ENCODE measurements at places on chromosomes 16 and 17.
A peak's percentile ranks its signal among the peaks of the same experiment; 100 is the strongest.

DNA sequence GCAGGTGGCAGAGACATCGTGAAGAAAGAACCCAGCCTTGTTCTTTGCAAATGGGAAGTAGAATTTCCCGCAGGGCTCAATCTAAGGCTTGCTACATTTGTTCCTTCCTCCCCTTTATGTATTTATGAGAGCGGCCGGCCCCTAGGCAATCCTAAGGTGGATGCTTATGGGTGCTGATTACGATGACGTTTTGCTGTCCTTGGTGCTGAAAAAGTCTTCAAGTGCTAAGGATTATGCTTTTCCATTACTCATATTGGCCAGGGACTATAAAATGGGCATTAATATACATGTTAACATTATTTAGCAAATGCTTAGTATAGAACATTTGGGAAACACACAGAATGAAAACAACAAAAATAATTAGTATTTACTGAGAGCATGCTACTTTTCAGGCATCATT, 313.3 kb upstream of the XYLT1 start:
- DNase-seq, result peak; percentile 70

DNA sequence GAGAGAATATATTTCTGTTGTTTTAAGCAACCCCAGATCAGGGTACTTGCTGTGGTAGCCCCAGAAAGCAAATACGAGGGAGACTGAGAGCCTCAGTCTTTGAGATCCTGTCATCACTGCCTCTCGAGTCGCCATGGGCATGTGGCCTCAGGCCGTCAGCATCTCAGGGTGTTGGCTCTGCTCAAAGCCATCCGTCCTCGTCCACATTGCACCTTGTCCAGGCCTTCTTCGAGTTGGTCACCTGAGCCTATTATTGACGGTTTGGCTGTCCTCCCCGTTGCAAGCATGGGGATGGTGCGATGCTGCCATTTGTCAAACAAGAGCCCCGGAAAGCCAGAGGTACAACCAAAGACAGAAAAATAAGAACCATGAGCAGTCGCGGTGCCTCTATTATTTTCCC, 136.9 kb downstream of the IRF8 start:
- DNase-seq, result no peak

DNA sequence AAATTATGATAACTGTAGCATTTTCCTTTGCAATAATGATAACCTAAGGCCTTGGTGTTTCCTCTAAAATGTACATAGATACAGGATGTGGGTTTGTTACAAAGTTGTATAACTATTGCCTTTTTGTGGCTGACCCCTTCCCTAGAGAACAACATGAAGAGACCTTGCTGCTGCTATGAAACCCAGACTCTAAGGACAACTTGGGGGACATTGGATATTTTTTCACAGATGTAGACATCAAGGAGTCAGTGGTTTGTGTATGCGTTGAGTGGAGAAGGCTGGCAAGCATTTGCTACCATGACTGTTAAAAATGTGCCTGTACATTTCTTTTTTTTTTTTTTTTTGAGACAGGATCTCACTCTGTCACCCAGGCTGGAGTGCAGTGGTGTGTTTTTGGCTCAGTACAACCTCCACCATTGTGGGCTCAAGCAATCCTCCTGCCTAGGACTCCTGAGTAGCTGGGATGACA, 12.3 kb downstream of the HMOX2 start:
- no peak for DNase-seq

GRCh38 chr17:81930142-81931125, 2.9 kb upstream of the MAFG start:
- DNase-seq, result peak; percentile 75

DNA sequence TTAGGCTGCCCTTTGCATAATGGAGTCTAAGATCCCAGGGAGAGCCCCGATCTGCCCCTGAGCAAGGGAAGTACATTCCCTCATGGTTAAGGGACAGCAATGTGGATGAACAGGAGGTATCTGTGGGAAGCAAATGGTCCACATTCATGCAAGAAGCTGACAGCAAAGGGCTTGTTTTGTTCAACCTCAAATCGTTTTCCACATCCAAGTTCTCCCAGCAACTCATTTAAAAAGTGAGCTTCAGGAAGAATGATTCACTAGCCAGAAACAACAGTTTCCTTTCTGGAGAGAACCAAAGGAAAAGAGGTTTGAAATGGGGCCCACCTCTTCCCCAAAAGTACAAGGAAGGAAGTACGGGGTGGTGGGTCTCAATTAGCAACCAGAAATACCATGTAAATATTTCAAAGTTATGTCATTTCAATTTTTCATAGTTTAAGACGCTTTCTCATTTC, 9.4 kb downstream of the HSPB9 start:
- DNase-seq, result no peak

DNA sequence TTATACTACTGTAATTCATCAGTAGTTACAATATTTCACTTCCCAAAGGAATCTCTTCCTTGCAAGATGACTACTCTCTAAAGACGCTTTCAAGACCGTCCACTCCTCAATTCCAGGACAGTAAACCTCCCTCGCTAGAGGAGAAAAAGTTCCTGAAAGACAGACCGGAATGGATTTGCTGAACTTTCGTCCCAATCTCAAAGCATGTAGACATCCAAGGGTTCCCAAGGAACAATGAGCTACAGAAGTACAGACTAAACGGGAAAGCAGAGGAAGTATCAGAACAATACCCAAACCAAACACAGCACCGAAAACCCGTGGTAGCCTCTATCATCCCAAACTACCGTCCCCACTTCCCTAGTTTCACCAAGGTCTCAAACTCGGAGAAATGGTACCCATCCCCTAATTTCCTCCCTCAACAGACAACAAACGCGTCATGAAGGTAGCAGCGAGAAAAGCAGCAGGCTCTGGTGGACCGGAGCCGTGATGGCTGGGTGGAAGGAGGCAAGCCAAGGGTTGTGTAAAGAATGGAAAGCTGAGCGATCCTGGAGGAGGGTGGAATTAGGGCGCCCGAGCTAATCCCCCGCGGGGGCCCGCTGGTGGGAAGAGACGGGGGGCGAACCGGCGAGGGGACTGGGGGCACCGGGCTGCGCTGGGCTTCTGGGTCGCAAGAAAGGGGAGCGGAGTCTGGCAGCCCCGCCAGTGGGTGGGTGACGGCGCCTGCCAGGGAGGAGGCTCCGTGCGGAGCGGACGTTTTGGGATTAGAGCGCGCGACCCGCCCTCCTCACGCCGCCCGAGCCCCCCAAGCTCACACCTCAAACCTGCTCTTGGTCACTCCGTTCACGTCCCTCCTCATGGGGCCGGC, 647 bp downstream of the FBXL20 start:
- no peak for DNase-seq

- DNase-seq, result no peak
Observed at GRCh38 chr17:66713533-66714042, 121.3 kb upstream of the CACNG5 start.

- DNase-seq, result no peak
Observed at GRCh38 chr16:754656-755055, 5.9 kb upstream of the MSLN start.

DNA sequence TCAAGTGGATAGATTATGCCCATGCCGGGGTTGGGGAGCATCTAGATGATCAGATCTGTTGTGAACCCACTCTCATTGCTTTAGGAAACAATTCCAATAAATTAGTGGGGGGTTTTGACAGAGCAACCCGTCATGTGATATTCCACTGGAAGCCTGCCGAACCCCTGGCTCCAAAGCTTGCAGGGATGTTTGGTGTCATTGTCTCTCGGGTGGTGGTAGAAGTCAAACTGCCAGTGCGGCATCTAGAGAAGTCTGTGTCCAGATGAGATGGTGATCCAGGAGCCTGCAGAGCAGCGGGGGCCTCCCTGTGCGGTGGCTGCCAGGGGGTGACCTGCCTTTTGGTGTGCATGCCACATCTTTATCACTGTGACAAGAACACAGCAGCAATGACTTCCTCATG, 91.7 kb downstream of the SHISA6 start:
- DNase-seq, result peak; percentile 44

GRCh38 chr17:28173031-28173561, 130.6 kb downstream of the NLK start:
- no peak for DNase-seq

GRCh38 chr16:50474138-50474537, 74.1 kb upstream of the NKD1 start:
- DNase-seq, result no peak

- no peak for DNase-seq
Observed at GRCh38 chr16:84754956-84755672, 55.3 kb downstream of the USP10 start.

- DNase-seq, result no peak
Observed at GRCh38 chr16:51111759-51112158, 39.3 kb downstream of the SALL1 start.

DNA sequence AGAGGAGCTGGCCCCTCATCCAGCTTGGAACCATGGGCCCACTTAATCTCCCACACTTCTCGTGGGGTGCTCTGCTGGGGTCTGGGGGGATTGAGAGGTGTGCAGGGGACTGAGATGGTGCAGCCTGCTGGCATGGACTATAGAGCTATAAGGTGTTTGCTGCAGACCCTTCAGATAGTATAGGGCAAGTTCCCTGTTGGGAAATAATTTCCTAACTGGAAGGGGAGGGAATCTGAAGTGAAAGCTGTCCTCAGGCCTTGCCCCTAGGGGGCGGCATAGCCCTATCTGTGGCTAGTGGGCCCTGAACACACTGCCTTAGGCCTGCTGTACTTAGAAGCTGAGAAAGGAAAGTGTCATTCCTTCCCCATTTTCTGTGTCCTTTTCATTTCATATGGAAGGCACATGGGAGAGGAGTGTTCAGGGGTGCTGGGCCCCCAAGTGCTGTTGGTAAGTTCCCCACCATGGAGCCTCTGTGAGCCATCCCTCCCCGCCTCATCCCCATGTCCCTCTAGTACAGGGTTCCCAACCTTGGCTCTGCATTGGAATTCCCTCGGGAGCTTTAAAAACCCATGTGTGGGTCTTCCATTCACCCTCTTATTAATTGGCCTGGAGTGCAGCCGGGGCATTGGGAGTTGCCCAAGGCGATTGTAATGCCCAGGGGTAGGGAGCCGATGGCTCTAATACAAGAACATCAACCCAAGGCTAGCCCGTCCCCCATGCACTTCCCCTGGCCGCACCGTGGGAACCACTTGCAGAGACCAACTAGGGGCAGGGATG, 19.7 kb downstream of the GOSR2 start:
- DNase-seq, result peak; percentile 96

DNA sequence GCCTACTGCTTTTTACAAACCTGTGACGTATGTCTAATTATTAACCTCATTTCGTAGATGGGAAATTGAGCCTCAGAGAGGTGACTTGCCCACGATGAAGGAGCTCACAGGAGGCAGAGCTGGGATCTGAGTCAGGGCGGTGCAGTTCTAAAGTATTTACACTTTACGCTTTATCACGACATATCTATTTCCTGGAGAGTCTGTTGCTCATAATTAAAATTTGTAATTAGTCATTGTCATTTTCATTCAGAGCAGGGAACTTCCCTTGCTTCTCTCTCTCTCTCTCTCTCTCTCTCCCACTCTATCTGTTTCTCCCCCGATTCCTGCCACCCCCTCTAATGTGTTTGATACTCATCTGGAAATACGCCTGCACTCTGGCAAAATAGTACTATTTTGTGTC, 5.9 kb downstream of the SLC5A11 start:
- no peak for DNase-seq

DNA sequence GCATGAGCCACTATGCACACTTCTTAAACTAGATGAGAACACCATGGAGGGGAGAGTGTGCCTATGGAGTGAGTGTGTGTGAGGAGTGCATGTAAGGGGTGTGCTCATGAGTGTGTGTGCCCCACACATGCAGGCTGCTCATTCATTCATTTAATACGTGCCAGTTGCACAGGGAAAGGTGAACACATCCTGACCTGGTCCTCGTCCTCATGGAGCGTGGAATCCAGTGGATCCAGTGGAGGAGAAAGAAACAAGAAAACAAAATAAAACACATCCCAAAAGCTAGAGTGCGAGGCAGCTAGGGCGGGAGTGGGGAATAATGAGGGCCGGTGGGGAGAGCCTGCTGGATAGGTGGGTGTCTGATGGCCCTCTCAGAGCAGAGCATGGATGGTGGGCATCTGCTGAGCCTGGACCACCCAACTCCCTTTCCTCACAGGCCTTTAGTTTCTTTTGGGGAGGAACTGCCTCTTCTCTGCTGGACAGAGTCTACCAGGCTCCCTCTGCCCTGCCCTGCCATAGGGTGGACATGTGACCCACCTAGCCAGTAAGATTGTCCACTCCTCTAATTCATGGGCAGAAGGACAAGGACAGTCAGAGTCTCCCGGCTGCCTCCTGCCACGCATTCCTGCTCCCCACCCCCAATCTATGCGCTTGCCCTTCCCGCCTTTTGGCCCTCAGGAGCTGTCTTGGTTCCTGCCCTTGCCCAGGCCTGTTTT, 204.3 kb downstream of the RAB11FIP4 start:
- peak; percentile 71 for DNase-seq

- peak; percentile 85 for DNase-seq
Observed at GRCh38 chr17:75516619-75517296, 430 bp downstream of the TSEN54 start.

DNA sequence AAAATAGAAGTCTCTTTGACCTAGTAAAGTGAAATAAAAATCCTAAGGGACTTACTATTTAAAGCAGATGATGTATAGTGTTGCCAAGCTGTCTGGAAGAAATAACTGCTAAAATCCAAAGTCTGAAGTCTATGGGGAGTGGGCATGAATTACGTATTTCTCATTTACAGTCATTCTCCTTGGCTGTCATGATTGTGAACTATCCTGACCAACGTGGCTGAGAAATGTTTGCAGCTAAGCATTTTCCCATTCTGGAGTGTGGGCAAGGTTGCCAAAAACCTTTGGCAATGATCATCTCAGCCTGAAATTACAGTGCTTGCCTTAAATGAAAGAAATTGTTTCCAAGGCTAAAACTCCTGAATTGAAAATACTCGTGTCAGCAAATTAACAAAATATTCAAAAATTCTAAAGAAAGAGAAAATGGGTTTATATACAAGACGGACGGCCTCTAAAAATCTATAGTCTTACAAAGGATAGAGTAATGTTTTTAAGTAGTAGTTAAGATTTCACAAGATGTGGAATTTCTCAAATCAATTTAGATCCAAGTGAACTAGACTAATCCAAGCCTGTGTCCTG, 77.0 kb downstream of the CACNG1 start:
- DNase-seq, result no peak

DNA sequence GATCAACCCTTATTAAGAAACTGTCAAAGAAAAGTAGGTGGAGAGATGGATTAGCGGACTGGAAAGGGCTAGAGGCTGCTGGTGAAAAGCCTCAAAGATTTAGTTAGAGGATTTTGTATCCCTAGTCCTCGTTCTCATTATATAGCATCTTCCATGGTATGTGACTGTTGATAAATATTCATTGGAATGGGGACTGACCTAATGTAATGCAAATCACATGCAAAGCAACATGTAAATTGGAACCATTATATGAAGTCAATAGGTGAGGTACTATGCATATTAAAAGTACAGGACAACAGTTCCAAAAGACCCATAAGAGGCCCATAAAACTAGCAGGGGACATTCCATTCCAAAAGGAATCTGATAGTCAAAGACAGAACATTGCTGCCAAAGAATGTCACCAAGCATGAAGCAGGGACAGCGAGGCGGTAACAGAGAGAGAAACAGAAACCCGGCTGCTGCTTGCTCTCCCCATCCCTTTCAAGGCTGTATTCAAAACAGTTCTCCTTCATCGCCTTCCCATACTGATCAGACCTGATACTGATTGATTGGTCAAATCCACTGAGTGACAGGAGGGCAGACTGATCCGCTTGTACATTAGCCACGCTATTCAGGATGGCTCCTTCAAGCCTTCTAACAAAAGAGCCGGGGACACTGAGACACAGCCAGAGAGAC, 44.5 kb downstream of the SOX9 start:
- peak; percentile 70 for DNase-seq
